CMK (cell line): ENCODE measurements at places on chromosomes 5 and 9.

DNA sequence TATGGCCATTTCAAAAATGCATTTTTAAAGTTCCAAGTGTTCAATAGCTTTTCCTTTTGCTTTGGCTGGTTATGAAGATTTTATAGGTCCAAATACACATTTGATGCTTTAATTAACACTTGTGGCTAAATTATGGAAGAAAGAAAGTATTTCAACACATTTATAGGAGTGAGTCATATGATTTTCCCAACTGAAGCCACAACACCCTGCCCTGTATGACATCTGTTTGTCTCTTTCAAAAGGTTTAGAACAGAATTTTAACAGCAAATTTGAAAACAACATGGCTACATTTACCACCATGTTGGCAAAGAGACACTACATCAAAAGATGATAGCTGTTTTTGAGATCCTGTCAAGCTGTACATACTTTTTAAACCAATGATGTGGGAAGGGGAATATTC, 99.4 kb downstream of the TMEM174 start:
- no peak for DNase-seq

GRCh38 chr9:136530461-136531089, 15.3 kb downstream of the NOTCH1 start:
- no peak for DNase-seq

- DNase-seq: no peak
Measured at GRCh38 chr5:170312666-170313065, 15.1 kb upstream of the LCP2 start.

- DNase-seq: no peak
Measured at GRCh38 chr9:115182264-115182663, 64.3 kb upstream of the TNC start.

GRCh38 chr5:142210011-142210410, 101.4 kb downstream of the NDFIP1 start:
- DNase-seq: no peak

DNA sequence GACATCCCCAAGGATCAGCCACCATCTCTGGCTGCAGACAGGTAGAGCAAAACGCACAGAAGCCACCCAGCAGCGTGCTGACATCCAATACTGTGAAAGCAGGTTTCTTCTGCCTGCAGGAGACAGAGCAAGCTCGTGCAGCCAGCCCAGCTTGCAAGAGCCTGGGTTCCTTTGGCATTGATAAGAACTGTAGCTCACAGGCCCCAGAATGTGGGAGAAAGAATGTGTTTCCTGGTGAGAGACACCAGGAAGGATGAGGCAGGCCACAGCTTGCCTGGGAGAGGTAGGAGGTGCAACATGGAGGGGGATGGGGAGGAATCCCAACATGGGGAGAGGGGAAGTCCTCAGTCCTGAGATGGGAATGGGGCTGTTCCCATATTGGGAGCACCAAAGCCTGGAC, 34.0 kb upstream of the ARAP3 start:
- no peak for DNase-seq

DNA sequence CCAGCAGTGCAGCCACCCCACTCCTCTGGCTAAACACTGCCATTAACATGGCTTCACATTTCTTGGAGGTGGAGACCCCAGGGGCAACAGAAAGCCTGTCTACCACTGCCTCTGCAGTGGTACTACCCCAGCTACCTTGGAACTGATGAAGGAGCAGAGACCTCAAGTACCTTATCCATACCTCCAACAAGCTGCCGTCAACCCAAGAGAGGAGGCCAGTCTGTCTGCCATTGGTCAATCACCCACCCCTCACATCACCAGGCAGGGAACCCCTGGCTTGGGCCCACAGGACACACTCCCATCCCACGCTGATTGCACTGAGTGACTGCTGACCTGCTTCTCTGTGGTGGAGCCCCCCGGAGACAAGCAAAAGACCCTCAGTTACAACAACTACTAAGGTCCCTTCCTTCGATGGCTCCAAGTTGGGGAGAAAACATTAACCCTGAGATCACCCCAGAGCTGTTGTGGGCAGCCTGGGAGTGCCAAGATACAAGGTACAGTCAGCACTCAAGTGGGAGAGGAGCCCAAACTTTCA, 5.6 kb downstream of the IFNA14 start:
- DNase-seq: no peak

- no peak for DNase-seq
Measured at GRCh38 chr5:53422539-53422938, 57.9 kb upstream of the FST start.

GRCh38 chr9:32010322-32010721, 374.1 kb upstream of the ACO1 start:
- DNase-seq: no peak
